NCI-H524 (cell line): ENCODE measurements at places on chromosomes 13 and 19.

DNA sequence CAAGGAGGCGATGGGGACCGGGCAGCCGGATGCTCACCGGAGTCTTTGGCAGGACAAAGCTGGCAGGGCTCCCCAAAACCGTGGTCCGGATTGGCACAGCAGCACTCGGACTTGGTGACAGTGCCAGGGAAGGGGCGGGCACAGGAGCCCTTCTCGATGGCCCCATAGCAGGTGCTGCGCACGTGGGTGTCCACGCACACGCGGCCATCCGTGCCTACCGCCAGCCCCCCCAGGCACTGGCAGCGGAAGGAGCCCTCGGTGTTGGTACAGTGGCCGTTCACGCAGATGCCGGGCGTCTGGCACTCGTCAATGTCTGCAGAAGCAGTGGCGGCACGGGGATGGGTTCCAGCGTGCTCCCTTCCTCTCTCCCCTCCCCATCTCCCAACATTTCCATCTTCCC lies 17.9 kb downstream of the FBN3 start:
- no peak for DNase-seq

DNA sequence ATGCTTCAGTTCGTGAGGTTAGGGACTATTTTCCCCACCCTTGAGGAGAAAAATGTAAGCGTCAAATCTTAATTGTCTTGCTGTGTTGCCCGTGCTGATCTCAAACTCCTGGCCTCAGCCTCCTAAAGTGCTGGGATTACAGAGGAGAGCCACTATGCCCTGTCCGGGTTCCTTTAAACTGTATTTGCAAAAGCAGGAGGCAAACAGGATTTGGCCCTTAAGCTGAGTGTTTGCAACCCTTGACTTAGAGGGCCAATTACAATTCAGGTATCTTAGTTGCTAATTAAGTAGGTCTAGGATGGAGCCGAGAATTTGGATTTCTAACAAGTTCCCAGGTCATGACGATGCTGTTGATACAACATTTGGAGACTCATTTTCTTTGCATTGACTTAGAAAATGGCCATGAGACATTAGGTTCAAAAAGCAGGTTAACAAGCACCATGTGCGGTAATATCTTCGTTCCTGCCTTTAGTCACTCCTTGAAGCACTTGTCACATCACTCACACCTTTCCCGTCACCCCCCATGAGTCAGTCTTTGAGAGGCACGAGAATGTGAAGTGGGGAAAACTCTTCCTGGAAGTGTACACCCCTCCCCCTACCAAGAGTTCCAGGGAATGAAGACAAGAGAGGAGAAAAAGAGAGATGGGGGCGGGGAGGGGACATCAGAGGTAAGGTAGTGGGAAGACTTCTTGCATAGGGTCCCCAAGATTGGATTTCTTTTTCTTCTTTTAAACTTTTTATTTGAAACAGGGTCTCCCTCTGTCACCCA lies 2.6 kb downstream of the NAPSA start:
- no peak for DNase-seq

- DNase-seq = no peak
These were observed 190.2 kb upstream of the TSHZ3 start for GRCh38 chr19:31539386-31539785.

DNA sequence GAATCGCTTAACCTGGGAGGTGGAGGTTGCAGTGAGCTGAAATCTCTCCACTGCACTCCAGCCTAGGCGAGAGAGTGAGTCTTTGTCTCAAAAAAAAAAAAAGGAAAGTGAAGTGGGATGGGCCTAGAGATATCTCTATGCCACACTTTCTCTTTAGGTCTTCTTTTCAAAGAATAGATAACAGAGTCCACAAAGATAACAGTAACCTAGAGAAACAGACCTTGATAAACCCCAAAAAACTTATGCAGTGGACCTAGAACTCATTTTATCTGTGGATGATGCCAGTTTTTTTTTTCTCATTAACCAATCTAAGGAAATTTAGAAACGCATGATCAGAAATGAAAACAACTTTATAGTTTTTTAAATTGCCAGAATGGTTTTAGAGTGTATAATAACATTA lies 227.4 kb downstream of the LHFPL6 start:
- DNase-seq = no peak

DNA sequence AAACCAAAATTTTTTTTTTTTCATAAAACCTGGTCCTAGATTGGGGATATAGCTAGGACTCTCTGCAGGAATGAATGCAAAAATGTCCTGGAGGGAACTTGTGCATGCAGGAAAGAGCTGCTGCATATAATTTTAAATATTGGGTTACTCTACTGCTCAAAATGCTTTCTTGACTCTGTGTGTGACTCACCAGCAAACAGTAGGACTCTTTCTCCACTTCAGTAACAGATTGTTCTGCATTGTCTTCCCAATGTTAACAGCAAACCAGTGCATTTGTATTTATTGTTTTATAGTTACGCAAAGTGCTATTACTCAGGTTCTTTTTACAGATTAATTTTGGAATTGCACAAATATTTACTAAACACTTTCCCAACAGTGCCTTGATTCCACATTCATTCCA lies 163.7 kb upstream of the KL start:
- DNase-seq = no peak
